Kasumi-1 (cell line): ENCODE measurements at places on chromosomes 7 and 10.

DNA sequence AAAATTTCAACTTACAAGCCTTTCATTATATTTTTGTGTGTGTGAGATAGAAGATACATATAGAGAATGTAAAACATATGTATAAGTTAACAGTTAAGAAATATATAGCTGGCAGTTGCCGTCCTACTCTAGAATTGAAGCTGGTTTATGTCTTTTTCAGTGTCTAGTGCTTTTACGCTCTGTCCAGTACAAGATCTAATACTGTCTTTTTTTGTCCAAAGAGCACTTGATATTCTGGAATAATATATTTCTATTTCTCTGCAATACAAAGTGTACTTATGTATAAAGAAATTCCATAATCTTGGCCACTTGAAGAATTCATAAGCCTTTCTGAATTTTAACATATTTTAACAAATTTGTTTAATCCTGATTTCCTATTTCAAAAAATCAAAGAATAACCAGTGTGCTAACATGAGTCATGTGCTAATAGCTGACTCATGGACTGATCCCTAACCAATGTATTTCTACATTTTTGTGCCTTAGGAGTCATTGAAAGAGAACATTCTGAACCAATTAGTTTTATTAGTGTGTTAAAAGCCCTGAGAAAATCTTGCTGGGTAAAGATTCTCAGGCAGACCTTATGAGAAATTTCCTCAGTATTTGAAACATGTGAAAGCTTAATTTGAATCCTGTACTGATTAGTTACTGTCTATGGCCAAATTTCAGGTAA, 73.2 kb upstream of the CCAR1 start:
- no peak for DNase-seq

DNA sequence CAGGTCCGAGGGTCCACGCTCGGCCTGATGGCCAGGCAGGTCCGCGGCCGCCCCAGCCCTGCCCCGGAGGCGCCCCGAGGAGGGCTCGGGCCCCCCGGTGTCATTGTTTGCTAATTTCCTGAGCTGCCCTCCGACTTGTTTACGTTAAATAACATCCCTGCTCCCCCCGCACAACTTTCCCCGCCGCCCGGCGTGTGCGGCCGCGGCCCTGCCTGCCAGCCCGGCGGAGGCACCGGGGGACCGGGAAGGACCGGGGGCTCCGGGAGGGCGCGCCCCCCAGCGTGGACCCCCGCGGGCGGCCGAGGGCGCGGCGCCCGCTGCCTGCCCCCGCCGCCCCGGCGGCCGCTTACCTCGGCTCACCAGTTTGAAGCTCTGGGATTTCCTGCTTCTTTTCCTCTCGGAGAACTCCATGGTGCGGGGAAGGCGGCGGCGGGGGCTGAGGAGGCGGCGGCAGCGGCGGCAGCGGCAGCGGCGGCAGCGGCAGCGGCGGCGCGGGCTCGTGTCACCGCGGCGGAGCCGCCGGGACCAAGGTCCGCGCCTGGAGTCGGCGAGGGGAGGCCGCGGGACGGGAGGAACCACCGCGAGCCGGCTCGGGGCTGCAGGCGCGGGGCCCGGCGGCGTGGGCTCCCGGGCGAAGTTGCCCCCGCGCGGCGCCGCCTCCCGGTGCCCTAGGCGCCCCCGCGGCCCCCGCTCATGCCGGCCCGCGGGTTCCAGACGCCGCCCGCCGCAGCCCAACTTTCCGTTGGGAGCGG, 515 bp downstream of the BEND7 start:
- no peak for DNase-seq

- DNase-seq, result no peak
Observed at GRCh38 chr10:792792-793100, 103.3 kb upstream of the DIP2C start.

DNA sequence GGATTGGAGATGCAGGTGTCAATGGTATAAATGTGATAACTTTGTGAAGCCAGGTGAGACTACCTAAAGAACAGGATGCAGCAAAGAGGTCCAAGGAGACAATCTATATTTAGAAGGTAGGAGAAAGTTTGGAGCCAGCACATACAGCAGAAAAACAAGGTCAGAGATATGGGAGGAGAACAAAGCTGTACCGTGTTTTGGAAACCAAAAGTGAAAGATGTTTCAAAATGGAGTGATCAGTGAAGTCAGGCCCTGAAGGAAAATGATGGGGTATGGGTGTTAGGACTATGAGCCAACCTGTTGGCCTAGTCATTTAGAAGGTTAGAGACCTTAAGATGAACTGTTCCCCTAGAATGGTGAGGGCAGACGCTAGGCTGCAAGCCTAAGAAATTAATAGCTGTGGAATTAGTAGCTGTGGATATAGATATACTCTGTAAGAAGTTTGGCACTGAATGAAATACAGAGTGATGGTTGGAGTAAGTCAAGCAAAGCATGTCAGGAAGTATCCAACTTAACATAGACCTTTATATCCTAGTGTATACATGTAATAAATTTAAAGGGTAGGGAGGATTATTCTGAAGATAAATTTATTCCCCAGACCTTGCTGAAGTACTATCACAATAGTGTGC, 149.8 kb upstream of the WNT16 start:
- no peak for DNase-seq

DNA sequence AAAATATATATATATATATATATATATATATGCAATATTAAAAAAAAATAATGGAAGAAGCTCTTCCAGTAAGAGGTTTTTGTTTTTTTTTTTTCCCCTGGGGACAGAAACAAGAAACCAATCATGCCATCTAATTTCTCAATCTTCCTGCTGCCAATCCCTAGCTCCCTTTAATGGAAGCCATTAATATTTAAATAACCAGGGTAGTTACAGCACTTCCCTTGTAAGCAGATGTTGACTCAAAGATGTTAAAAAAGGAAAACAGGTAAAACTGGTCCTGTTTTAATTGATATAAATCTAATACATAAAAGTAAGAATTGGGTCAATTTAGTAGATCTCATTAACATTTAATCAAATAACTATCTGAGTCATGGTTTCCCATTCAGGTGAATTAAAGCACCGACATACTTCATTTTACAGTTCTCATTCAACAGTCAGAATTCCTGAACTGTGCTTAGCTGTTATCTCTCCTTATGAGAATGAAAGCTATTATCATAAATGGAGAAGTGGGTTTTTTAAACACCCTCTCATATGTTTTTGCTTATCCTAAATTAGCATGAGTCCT, 22.6 kb downstream of the CPVL start:
- no peak for DNase-seq

DNA sequence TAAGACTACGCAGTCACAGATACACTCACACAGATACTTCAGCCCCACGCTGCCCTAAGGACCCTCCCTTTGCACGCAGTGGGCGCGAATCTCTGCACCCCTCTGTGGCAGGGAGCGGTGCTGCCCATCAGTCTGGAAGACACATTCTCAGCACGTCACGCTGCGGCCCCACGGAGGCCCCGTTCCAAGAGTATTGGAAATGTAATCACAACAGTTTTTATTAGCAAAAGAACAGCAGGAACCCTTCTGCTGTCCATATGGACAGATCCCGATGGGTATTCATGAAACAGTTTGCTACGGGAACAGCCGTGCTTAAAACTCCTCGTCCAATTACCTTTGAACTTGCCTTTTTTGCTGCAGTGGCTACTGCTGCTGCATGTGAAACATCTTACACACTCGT, 131.0 kb downstream of the RPS24 start:
- no peak for DNase-seq

- no peak for DNase-seq
Observed at GRCh38 chr10:103729851-103730250, 125.5 kb downstream of the SH3PXD2A start.
